ENCODE measurements at places on chromosomes 2 and 18.

- H3K27me3 ChIP-seq, result no peaks in the 10 kb centered on the region
- H3K4me3 ChIP-seq, result no peak overlapping the region
- no peak overlapping the region for H3K27ac ChIP-seq
- peaks cover 10% of the 10 kb centered on the region for H3K4me1 ChIP-seq
- no peak for DNase-seq
Observed at GRCh38 chr18:3583873-3584247, 133.9 kb downstream of the TGIF1 start.

DNA sequence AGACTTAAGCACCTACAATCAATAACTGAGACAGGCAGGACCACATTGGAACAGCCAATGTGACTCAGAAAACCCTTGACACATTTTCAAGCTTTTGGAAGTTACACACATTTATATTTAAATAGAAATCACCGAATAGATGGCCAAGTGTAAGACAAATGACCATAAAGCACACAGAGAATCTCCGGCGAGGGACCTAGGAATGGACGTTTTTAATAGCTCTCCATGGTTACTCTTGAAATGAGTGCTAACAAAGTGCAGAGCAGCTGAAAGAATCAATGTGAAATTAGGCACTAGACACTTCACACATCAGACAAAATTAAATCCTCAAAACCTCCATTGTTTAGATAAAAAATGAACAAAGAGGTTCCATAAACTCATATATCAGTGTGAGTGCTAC lies 376.9 kb downstream of the DLGAP1 start:
- peaks cover 6% of the 10 kb centered on the region for H3K27me3 ChIP-seq
- no peak for DNase-seq
- H3K4me1 ChIP-seq, result no peaks in the 10 kb centered on the region

GRCh38 chr2:27271631-27272340 lies 3.4 kb upstream of the DNAJC5G start:
- peaks cover 30% of the 10 kb centered on the region for H3K27me3 ChIP-seq
- H3K36me3 ChIP-seq, result no peaks in the 10 kb centered on the region
- DNase-seq, result no peak
- H3K27ac ChIP-seq, result no peak overlapping the region

- H3K27ac ChIP-seq, result no peak overlapping the region
- H3K27me3 ChIP-seq, result no peaks in the 10 kb centered on the region
- peaks cover 2% of the 10 kb centered on the region for H3K4me1 ChIP-seq
- no peak overlapping the region for H3K4me3 ChIP-seq
Observed at GRCh38 chr2:134009440-134009839, 244.4 kb upstream of the MGAT5 start.

DNA sequence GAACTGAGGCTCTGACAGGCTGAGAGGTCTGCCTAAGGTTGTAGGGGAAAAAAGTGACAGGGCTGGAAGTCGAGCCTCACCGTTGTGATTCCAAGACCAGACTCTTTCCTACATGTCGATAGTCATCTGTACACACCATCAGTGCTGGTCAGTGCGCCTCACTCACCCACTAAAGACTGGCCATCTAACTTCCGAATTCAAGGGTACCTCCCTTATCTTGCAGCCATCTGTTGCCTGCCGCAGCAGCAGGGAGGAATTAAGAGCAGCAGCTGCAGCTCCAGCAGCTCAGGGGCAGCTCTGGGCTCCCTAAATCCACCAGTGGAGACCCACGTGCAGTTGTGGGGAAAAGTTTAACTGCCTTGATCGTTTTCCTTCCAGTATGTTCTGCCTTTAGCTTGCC lies 32.6 kb upstream of the GPR39 start:
- H3K36me3 ChIP-seq, result no peaks in the 10 kb centered on the region
- no peak for DNase-seq
- no peak overlapping the region for H3K27ac ChIP-seq
- no peaks in the 10 kb centered on the region for H3K4me1 ChIP-seq
- H3K27me3 ChIP-seq, result no peaks in the 10 kb centered on the region
- no peak overlapping the region for H3K4me3 ChIP-seq

DNA sequence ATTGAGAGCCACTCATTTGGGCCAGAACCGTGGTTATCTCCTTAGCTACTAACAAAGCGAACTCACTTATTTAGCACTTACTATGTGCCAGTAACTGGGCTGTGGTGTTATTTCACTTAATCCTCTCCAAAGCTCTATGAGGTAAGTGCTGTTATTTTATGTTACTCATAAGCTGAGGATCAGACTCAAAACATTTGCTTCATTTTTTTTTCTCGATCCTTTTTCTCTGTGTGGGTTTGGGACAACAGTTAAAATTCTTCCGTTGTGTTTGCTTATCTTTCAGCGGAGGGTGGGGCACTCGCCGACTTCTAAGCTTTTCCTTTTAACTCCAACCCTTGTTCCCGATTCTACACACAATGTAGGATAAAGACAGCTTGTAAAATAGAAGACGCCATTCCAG lies 52.8 kb downstream of the TMEM178A start:
- peaks cover 21% of the 10 kb centered on the region for H3K27me3 ChIP-seq
- H3K36me3 ChIP-seq, result no peaks in the 10 kb centered on the region
- no peak for DNase-seq
- H3K4me3 ChIP-seq, result no peak overlapping the region

GRCh38 chr2:219520079-219520478 lies 5.8 kb downstream of the ASIC4 start:
- H3K36me3 ChIP-seq, result no peaks in the 10 kb centered on the region
- H3K27me3 ChIP-seq, result peaks cover 88% of the 10 kb centered on the region
- H3K27ac ChIP-seq, result no peak overlapping the region
- no peaks in the 10 kb centered on the region for H3K4me1 ChIP-seq
- no peak overlapping the region for H3K4me3 ChIP-seq

DNA sequence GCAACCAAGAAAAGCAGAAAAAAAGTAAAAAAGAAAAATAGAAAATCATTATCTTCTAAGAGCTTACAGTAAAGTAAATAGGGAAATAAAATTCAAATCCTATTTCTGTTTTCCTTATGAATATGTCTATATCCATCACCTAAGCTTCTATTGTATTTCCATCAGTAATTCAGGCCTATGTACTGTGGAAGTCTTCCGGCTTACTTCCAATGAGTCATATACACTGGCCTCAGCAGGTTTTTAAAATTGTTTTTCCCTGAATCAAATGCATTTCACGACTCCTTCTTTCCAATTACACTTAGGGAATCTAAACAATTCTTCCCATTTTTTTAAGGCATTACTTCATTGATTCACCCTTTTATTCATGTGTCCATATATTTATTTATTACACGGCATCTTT lies 164.7 kb downstream of the CCDC102B start:
- DNase-seq, result no peak
- H3K27me3 ChIP-seq, result no peaks in the 10 kb centered on the region
- H3K4me3 ChIP-seq, result no peak overlapping the region
- H3K4me1 ChIP-seq, result no peaks in the 10 kb centered on the region
- H3K36me3 ChIP-seq, result no peaks in the 10 kb centered on the region

- H3K27me3 ChIP-seq, result no peaks in the 10 kb centered on the region
- no peaks in the 10 kb centered on the region for H3K4me1 ChIP-seq
- DNase-seq, result no peak
- no peaks in the 10 kb centered on the region for H3K36me3 ChIP-seq
- H3K27ac ChIP-seq, result no peak overlapping the region
Observed at GRCh38 chr2:122764014-122764413, 1008.6 kb downstream of the TSN start.

DNA sequence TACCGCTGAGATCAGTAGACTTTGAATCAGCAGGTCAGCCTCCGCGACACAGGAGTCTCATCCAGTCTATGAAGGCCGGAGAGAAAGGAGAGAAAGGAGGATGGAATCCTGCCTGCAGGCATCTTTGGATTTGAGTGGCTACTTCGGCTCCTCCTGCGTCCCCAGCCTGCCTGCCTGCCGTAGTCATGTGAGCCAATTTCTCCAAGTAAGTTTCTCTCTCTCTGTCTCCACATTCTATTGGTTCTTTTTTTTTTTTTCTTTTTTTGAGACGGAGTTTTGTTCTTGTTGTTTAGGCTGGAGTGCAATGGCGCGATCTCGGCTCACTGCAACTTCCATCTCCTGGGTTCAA lies 16.7 kb downstream of the PDCD1 start:
- no peak for DNase-seq
- H3K4me3 ChIP-seq, result peak overlapping the region; percentile 94
- H3K27ac ChIP-seq, result peak overlapping the region; percentile 92
- peaks cover 19% of the 10 kb centered on the region for H3K36me3 ChIP-seq
- peaks cover 41% of the 10 kb centered on the region for H3K4me1 ChIP-seq

- no peaks in the 10 kb centered on the region for H3K4me1 ChIP-seq
- H3K4me3 ChIP-seq, result no peak overlapping the region
- no peaks in the 10 kb centered on the region for H3K36me3 ChIP-seq
- no peaks in the 10 kb centered on the region for H3K27me3 ChIP-seq
Observed at GRCh38 chr18:31149351-31149750, 13.3 kb downstream of the DSC1 start.

Data from effector memory CD8-positive, alpha-beta T cell (primary cell).